Stromal cell of bone marrow (primary cell): ENCODE measurements at places on chromosomes 4 and X.

- DNase-seq: no peak
Observed at GRCh38 chr4:57190601-57191481, 80.7 kb upstream of the IGFBP7 start.

GRCh38 chr4:124085561-124086180 is 626.9 kb downstream of the ANKRD50 start:
- no peak for DNase-seq

GRCh38 chr4:170274616-170275015 is 184.9 kb upstream of the AADAT start:
- no peak for DNase-seq

- no peak for DNase-seq
Observed at GRCh38 chr4:184510401-184510800, 36.1 kb upstream of the IRF2 start.

GRCh38 chrX:39140581-39140980 is 339.3 kb downstream of the MID1IP1 start:
- no peak for DNase-seq

DNA sequence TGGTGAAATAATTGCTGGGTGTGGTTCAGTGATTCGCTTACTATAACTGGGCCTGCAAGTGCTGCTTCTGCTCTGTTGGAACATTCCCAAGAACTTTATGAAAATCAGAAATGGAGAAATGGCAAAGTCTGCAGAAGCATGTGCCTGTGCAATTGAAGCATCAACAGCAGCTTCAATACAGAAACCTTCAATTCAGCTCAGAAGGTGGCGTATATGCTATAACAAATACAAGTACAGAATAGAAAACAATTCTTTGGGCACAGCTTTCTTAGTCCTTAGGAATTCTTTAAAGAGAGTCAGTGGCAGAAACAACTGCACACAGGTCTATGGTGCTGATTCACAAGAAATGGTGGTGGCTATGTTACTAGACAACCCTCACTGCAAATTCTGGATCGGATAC is 18.0 kb upstream of the PDHA2 start:
- no peak for DNase-seq
